Stimulated activated CD8-positive, alpha-beta memory T cell treated with anti-CD3 and anti-CD28 coated beads, Interleukin-4, amount 100 ng/mL, for 24 hours (primary cell): ENCODE measurements at places on chromosomes 7 and 10.

- DNase-seq, result no peak
Measured at GRCh38 chr10:132690821-132691610, 94.9 kb downstream of the NKX6-2 start.

- DNase-seq, result no peak
Measured at GRCh38 chr10:24115403-24115802, 93.5 kb upstream of the KIAA1217 start.

DNA sequence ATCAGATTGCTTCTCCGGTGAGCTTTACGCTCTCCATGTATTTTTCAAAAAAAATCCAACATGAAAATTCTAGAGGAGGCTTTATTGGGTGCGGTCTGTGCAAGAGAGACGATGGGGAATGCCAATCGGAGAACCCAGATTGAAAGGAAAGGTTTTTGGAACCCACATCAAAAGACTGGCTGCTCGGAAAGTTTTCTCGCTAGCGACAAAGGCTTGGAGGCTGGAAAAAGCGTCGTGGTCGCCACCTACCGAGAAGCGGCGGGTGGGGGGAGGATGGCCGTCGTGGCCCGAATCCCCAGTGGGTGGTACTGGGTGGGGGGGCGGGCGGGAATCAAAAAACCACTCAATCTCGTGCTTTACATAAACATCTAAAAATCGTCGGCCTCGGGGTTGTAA, 1.1 kb upstream of the GTF2I start:
- DNase-seq, result peak; percentile 45

DNA sequence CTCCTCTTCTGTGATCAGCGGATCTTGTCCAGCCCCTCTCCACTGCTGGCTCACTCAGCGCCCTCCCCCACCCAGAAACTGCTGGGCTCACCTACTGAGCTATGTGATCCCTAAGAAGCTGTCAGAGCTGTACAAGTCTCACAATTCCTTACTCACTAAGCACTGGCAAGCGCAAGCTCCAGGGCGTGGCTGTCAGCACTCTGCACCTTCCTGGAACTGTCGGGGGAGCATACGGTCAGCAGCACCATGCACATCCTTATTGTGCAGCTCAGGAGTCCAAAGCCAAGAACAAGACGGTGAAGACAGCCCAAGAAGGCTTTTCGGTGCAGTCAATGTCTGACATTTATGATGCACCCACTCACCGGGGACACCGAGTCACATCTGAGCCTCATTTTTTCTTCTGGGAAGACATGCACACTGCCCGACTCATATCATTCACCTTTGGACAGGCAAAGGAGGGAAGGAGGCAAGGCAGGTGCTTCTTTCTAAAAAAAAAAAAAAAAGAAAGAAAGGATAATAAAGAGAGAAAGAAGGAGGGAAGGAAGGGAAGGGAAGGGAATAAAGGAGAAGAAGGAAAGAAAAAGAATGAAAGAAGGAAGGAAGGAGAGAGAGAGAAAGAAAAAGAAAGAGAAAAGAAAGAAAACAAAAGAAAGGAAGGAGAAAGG, 56.3 kb downstream of the ASB13 start:
- DNase-seq, result no peak

- DNase-seq, result no peak
Measured at GRCh38 chr10:7786430-7786829, 1.4 kb downstream of the KIN start.

DNA sequence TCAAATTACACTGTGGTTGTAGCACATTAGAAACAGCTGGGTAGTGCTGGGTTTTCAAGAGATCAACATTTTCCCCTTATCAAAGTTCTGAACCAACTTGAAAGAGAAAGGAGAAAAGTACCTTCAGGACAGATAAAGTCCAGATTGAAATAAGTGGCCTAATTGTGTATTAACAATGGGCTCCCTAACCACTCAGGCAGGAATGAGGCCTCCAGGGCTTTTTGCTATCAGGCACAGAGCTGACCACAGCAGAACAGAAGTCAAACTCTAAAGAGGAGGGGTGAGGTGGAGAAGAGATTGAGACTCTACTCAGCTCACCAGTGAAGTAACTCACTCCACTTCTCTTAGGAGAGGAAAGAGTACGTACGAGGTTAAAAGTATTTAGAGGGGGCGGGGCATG, 394.1 kb upstream of the PHF14 start:
- DNase-seq, result no peak

- DNase-seq, result no peak
Measured at GRCh38 chr7:67984326-67984725, 987.7 kb downstream of the TYW1 start.

DNA sequence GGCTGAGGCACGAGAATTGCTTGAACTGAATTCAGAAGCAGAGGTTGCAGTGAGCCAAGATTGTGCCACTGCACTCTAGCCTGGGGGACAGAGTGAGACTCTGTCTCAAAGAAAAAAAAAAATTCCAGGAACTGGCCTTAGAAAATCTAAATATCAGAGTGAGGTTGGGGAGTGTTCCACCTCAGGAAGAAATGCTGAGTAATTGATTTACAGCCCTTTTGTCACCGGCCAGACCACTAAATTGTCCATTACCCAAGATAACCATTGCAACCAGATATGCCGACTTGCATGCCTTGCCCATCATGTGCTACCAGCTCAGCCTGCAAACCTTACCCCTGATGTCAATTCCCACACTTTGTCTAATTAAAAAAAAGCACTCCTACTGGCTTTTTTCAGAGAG, 42.4 kb downstream of the CRCP start:
- DNase-seq, result no peak

DNA sequence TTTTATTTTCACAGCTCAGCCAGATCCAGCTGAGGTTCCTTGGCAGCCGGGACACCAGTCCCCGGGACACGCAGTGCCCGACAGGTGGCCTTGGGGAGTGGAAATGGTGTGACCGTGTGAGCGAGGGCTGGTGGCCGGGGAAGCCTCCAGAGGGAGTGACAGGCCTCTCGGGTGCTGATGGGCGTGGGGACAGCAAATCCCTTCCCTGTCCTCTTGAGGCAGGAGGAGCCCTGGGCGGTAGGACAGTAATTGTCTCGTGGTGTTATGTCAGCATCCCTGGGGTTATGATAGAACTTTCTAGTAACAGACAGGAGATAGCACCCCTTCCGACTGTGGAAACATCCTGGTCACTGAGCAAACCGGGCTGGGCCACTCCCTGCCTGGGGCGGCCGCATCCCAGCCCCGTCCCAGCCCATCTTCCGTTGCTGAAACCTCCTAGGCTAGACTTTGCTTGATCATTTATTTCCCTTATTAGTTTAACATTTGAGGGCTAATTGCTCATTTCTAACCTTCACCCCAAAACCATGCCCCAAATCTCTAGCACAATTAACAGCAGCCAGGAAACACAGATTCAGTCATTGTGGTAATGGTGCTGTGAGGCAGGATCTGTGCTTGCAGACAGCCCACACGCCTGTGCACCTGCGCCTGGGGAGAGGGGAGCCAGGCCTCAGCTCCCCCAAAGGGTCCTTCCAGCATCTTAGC, 63.3 kb downstream of the ELFN1 start:
- DNase-seq, result no peak

DNA sequence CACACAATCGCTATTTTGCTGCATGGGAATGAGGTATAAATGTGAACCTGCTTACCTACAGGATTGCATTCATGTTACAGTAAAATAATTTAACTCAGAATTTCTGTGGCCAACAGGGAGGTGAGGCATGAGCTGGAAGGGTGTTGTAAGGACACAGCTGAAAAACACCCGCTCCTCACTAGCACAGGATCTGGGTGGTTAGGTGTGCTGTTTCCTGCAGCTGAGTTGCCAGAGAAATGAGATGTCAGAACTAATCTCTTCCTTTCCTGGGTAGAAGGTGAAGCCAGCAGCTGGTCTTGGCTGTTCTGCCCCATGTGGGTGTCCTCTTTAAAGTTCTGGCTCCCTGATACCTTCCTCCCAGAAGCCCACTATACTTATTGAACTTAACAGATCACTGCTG, 39.0 kb upstream of the ZNF438 start:
- no peak for DNase-seq

DNA sequence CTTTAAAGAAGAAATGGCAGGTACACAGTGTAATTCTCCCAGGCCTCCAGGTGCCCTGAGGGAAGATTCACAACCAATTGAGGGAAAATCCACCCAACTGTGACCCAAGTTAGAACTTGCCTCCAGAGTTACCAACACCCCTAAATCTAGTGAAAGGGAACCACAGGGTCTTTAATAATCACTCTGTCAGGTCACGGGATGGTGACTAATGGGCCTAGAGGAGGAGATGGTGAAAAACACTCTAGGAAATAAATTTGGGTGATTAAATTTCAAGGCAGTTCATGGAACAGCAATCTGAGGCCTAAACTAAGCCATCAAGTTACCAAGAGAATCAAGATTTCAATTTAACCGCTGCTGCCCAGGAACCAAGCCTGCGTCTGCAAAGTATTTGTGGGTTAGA, 26.7 kb upstream of the SLF2 start:
- DNase-seq, result no peak

DNA sequence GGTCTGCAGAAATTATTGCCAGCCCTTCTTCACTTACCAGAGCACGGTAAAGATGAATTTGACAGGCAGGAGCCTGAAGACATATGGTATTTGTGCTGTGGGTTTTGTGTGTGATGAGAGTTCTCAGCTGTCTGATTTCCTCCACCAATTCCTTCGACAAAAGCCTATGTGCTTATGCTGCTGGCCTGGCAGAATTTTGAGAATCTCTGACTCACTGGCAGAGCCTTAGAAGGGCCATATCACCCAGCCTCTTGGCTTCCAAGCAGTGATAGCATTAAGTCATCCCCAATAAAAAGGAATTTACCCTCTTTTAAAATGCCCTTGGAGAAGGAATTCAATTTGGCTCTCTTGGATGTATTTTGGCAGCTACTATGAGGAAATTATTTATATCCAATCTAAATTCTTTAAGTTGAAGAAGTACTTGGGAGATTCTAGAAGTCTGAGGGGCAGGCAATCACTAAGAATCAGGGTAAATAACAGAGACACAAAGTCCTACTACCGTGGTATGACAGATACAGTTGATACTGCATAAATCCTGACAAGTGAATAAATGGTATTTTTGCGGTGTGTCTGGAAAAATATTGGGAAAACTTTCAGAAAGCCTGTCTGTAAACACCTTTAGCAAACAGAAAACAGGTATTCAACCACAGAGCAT, 68.6 kb upstream of the EFCAB10 start:
- DNase-seq, result no peak

DNA sequence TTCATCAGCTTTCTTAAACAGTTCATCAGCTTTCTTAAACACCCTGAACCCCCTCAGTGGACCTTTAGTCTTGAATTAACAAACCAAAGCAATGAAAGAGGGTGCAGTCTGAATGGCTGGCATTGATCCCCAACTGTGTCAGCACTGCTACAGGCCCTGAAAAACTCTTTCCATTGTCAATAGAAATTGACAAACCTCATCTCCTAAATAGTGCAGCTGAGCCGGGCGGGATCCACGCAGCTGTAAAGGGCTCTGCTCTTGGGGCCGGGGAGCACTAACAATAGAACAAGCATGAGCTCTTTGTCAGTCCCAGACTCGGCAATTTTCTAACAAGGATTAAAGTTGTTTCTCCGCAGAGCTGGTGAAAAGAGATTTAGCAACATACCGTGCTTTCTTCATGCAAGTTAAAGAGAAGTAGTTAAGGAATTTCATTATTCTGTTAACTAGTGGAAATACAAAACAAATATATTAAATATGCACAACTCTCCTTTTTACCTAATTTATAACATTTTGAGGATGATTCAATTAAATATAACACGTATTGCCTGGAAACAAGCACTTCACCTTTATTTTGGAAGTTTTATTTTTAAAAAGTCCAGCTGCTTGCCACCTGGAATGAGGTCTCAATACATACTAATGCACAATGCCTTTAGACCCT, 24.7 kb upstream of the FEZF1 start:
- DNase-seq, result no peak

- DNase-seq, result no peak
Measured at GRCh38 chr10:11682267-11682683, 59.9 kb upstream of the ECHDC3 start.
